GM23338 (cell line): ENCODE measurements at places on chromosomes 7 and 10.

DNA sequence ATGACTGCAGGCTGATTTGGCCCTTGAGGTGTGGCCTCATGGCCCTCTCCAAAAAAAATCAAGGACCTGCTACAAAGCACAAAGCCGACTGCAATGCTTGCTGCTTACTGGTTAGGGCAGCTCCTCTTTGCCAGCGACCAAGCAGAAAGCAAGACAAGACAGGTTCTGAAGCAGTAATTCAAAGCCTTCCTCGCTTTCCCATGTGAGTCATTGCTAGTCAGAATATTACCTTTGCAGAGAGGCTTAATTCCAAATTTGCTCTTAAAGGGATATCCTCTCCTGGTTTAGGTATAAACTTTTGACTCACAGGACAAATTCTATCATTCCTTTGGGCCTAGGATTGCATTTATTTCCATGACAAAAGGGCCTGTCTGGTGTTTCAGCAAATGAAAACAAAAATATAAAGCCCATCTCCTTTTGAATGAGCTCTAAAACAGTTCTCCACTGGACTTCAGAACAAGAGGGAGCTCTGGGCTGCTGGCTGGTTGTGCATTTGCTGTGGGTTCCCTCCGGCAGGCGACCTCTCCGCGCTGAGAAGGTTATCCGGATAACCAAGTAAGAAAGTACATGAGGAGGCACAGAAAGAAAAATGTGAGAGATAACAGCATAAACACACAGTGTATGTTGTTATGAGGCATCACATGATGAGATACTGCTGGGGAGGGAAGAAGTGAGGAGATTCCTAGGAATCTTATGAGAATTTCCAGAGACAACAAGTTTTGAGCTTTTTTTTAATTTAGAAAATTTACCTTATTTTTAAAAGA, 90.8 kb downstream of the EGFR start:
- DNase-seq: peak; percentile 42

DNA sequence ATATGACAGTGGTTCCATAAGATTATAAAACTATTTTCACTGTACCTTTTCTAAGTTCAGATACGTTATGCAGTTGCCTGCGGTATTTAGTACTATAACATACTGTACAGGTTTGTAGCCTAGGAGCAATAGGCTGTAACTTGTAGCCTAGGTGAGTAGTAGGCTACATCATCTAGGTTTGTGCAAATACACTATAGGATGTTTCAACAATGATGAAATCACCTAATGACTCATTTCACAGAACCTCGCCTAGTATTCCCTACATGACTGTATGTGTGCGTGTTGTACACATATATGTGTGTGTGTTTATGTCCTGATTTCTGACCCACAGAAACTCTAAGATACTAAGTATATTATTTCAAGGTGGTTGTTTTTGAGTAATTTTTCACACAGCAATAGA, 139.0 kb downstream of the HERPUD2 start:
- DNase-seq: no peak

GRCh38 chr7:88276605-88277153, 30.0 kb downstream of the STEAP4 start:
- DNase-seq: no peak

DNA sequence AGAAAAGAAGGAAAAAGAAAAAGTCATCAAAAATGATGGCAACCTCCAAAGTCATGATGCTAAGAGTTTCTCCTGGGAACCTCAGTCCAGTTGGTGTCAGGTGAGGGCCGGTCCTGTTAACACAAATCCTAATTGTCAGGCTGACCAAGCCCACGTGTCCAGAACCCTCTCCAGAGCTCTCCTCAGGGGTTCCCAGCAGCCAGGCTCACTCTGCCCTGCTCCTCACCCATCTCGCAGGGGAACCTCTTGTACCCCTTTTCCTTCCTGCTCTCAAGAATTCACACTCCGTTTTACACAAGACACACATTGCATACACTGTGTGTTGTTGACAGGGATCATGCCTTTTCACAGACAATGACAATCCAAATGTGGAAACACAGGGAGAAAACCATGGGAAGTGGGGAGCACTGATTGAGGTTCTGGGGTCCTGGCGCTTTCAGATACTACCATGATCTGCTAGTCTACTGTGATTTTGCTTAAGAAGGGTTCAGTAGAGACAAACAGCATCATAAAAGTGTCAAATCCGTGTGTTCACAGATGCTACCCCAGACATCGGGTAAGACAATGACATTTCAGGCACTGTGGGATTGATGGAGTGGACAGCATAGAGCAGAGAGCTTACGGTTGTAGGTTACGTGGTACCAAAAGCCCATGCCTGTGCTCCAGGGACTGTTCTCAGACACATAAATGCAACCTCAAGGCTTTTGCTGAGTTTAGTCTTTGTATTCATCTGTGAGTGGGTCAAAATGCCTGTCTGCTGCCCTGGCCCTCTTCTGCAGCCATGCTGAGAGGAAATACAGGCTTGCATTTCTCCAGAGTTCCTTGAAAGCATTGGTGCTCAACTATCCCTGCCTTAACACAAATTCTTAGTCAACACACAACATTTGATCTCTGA, 16.0 kb downstream of the IL2RA start:
- no peak for DNase-seq

- peak; percentile 90 for DNase-seq
Observed at GRCh38 chr7:129271500-129272355, 46.9 kb downstream of the AHCYL2 start.

DNA sequence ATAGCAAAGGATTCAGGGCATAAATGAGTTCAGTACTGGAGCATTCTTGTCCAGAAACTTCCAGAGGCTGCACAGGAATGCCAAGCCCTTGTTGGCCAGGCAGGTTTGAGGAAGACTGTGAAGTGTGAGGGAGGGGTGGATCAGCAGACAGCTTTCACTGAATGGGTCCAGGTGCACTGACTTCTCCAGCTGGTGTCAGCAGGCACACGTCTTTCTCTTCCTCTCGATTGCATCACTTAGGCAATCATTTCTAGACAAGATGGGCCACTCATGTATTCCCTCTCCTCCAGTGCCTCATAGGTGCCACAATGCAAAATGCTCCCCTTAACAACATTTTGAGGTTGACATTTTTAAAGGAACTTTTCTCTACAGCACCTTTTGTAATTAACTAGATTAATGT, 15.6 kb upstream of the PLEKHS1 start:
- DNase-seq: peak; percentile 18

GRCh38 chr10:76543655-76544054, 1094.0 kb downstream of the KCNMA1 start:
- DNase-seq: no peak

DNA sequence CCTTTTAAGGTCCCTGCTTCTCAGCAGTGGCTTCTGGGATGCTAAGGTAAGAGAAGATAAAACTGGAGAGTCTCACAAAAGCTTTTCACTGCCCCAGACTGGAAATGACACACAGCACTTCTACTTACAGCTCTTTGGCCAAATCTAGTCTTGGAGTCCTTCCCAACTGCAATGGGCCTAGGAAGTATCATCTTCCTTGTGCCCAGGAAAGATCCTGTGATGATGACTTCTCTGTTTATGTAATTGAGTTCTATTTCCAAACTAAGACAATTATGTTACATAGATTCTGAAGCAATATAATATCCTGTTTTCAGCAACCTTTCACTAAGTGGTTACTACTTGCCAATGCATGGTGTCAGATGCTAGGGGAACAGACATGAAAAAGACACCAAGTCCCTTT, 234.1 kb downstream of the PTEN start:
- DNase-seq: no peak

- no peak for DNase-seq
Observed at GRCh38 chr10:61456095-61456789, 3.1 kb upstream of the TMEM26 start.

DNA sequence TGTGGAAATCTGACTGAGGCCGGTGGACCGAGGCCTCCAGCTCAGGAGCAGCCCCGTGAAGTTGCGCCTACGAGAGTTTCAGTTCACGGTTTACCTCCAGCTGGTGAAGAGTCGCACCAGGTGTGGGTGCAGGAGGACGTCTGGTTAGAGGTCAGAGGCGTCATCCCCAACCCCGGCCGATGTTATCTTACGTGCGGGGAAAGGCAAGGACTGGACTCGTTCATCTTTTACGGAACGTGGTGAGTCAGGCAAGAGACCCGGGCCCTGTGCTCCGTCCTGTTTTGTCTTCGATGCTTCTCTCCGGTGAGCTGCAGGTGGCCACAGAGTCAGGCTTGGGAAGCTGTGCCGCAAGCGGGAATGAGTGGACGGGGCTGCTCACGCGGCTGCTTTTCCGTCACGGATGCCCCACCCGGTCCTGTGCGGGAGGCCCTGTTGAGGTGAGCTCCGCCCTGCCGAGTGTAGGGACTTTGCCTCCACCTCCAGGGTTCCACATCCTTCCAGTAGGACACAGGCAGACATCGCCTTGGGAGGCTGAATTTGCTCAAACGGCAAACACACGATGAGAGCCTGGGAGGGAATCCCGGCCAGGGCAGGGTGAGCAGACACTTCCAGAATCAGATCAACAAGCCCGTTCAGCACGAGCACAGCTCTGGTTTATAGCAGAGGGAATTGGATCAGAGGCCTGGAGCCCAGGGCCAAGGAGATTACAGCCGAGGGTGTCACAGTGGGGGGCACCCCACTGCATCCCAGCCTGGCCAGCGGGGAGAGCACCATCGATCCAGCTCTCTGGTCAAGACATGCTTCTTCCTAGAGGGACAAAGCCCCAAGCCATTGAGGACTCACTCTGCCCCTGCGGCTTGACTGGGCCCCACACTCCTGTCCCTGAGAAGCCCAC, 50.1 kb upstream of the INPP5A start:
- DNase-seq: no peak

DNA sequence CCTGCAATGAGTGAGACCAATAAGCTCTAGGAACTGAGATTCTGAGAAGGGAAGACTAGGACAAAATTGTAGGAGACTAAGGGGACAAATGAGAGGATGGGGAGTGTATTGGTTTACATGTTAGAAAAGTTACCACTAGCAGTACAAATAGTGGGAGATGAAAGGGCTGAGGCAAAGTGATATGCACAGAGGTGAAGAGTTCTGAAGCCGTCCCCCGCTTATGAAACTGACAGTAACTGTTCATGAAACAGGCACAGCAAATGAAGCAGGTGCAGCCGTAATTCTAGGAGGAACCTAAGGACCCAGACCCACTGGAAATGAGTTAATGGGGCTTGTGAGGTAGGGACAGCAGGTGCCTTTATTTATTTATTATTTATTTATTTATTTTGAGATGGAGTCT, 211.3 kb downstream of the PRKG1 start:
- DNase-seq: no peak

DNA sequence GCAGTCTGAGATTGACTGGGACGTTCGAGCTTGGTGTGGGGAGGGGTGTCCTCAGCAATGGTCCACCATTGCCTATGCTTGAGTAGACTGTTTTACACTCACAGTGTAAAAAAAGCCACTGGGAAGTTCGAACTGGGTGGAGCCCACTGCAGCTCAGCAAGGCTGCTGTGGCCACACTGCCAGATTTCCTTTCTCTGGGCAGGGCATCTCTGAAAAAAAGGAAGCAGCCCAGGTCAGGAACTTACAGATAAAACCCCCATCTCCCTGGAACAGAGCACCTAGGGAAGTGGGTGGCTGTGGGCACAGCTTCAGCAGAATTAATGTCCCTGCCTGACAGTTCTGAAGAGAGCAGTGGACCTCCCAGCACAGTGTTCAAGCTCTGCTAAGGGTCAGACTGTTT, 80.3 kb downstream of the BICC1 start:
- no peak for DNase-seq

DNA sequence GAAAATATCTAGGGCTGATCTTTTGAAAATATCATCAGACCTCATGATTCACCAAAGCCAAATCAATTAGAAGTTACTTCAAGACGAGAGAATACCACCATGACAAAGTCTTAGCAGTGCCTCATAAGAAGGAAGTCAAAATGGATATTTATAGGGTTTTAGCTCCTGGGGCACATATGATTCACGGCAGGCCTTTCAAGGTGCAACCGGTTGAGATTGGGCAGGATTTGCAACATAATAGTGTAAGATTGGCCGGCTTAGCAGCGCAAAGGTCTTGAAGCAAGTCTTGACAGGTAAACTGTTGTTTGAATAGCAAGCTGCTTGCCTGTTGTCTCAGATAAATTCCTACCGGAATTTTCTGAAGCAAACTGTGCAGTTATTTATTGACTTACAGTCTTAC, 17.5 kb downstream of the ADRB1 start:
- DNase-seq: peak; percentile 28

DNA sequence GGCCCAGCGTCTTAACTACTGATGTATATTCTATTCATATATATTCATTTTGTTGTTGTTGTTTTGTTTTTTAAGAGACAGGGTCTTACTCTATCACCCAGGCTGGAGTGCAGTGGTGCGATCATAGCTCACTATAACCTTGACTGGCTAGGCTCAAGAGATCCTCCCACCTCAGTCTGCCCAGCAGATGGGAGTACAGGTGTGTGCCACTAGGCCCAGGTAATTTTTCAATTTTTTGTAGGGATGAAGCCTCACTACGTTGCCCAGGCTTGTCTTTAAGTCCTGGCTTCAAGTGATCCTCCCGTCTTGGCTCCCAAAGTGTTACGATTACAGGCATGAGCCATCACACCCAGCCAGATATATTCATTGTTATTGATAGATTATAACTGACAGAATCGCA, 12.9 kb upstream of the STN1 start:
- DNase-seq: no peak

- DNase-seq: peak; percentile 28
Observed at GRCh38 chr7:74012842-74013249, 15.1 kb upstream of the ELN start.

- no peak for DNase-seq
Observed at GRCh38 chr10:74870191-74870590, 43.8 kb downstream of the KAT6B start.

- no peak for DNase-seq
Observed at GRCh38 chr7:114989531-114989930, 67.6 kb downstream of the MDFIC start.

GRCh38 chr7:74372511-74373111, 81.1 kb upstream of the GTF2IRD1 start:
- DNase-seq: peak; percentile 62

DNA sequence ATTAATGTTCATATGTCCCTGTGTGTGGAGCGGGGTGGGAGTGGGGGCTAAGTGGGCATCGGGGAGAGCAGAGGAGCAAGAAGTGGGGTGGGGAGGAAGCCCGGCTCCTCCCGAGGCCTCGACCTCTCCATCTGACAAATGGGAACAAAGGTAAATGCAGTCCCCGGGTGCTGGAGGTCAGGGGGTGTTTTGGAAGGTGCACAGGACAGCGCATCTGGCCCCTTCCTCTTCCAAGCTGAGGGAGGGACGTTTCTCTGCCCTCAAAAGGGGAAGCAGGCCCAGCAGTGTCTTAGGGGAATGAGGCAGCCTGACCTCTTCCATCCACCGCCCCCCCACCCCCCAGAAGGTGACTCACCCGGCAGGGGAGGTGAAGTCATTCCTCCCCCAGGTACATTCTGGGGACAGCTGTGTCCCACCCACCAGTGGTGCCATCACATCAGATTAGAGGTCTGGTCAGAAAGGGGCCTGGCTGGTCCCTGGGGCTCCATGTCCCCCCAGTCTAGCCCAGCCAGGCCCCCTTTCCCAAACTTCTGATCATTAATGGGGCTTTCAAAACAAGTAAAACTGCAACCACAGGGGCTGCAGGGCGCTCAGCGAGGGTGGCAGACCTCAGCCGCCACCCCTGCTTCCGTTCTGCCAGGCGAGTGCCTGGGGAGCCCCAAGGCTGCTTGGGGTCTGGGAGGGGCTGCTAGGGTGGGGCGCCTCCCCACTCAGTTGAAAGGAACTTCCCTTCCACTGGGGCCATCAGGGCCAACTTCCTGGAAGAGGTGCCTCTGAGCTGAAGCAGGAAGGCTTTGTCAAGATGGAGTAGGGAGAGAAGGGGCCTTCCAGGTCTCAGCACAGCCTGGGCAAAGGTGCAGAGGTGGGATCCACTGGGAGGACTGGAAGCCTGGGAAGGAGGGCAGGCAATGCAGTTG, 10.8 kb downstream of the LFNG start:
- DNase-seq: no peak
